ENCODE measurements at places on chromosomes 3 and 15.

GRCh38 chr15:96358001-96358801 lies 27.7 kb downstream of the NR2F2 start:
- H3K36me3 ChIP-seq: no peaks in the 10 kb centered on the region
- peaks cover 6% of the 10 kb centered on the region for H3K4me1 ChIP-seq
- peaks cover 73% of the 10 kb centered on the region for H3K27me3 ChIP-seq

DNA sequence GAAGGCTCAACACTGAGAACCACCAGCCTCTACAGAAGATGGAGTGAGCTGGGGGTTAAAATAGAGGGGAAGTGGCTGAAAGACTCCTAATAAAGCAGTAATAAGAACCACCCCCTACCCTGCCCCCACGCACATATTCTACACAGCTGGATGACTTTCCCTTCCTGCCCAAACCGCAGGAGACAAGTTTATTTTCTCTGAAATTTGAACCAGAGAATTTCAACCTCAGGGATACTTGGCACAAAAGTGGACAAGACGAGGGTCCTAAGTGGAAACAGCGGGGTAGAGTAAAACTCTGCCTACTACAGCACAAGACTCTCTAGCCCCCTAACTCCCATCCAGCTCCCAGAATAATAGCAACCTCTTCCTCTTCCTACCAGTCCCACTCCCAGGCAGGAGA lies 28.4 kb downstream of the USF3 start:
- no peak overlapping the region for H3K27ac ChIP-seq
- no peaks in the 10 kb centered on the region for H3K4me1 ChIP-seq
- no peak for DNase-seq

DNA sequence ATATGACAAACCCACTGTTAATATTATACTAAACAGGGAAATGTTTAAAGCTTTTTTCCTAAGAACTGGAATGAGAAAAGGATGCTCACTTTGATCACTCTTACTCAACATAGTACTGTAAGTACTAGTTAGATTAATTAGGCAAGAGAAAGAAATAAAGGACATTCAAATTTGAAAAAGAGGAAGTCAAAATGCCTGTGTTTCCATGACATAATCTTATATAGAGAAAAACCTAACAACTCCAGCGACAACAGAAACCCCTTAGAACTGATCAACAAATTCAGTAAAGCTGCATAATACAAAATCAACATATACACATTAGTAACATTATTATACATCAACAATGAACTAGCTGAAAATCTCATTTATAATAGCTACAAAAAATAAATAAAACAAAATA lies 200.6 kb upstream of the ROBO1 start:
- H3K27ac ChIP-seq: no peak overlapping the region
- no peaks in the 10 kb centered on the region for H3K36me3 ChIP-seq
- no peaks in the 10 kb centered on the region for H3K27me3 ChIP-seq
- H3K4me1 ChIP-seq: no peaks in the 10 kb centered on the region
- DNase-seq: no peak
- H3K4me3 ChIP-seq: no peak overlapping the region

GRCh38 chr3:50486219-50486888 lies 17.1 kb downstream of the CACNA2D2 start:
- no peaks in the 10 kb centered on the region for H3K27me3 ChIP-seq
- no peak overlapping the region for H3K4me3 ChIP-seq
- peaks cover 12% of the 10 kb centered on the region for H3K4me1 ChIP-seq
- no peaks in the 10 kb centered on the region for H3K36me3 ChIP-seq
- H3K27ac ChIP-seq: no peak overlapping the region

- H3K36me3 ChIP-seq: no peaks in the 10 kb centered on the region
- no peak for DNase-seq
- no peak overlapping the region for H3K27ac ChIP-seq
- no peaks in the 10 kb centered on the region for H3K27me3 ChIP-seq
- no peak overlapping the region for H3K4me3 ChIP-seq
These were observed 261.9 kb downstream of the TBL1XR1 start for GRCh38 chr3:176935194-176935888.

DNA sequence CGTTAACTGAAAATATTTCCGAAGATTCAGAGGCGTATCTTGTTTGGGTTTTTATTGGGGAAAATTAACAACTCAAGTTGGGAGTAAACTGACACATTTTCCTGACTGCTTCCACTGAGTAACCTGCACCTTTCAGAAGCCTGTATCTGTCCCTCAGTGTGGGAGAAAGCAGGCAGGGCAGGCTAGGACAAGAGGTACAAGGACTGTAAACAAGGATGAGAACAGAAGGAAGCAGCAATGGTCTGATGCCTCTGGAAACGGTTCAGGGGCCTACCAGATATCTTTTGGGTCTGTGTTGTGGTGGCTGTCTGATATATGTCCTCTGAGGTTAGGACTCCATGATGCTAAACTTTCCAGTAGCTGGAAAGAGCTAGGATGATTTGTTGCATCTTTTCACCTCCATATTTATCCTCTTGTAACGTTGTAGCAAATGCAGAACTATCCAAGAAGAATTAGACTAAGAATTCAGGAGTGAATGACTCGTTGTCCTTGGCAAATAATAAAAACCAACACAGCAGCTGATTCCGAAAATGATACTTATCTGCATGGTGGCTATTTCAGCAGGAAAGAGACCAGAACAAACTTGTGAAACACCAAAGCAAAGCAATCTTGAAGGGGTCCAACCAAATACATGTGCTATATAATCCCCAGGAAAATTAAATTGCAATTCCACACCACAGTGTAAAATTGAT lies 195.9 kb upstream of the ICE2 start:
- no peak overlapping the region for H3K4me3 ChIP-seq
- no peak for DNase-seq
- no peaks in the 10 kb centered on the region for H3K36me3 ChIP-seq
- H3K4me1 ChIP-seq: no peaks in the 10 kb centered on the region
- no peak overlapping the region for H3K27ac ChIP-seq

DNA sequence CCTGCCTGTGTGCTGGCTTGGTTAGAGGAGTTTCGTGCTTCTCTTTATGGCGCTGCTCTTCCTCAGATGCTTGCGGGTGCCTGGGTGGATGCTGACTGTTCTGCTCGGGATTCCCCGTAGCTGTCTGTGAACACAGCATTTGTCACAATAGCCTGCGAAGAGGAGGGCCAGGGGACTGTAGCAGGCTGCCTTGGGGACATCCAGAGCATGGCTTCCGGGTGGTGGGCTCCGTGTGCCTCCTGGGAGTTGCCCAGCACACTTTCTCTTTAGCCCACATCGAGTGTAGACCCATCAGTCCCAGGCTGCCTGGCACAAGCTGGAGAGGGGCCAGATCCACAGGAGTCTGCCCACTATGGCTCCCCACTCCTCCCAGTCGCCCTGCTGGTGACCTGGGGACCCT lies 22.4 kb downstream of the LRRK1 start:
- H3K27ac ChIP-seq: no peak overlapping the region
- no peaks in the 10 kb centered on the region for H3K27me3 ChIP-seq
- no peak for DNase-seq
- no peaks in the 10 kb centered on the region for H3K36me3 ChIP-seq
- H3K4me3 ChIP-seq: no peak overlapping the region

GRCh38 chr3:13081603-13082360 lies 8.6 kb upstream of the IQSEC1 start:
- no peak overlapping the region for H3K27ac ChIP-seq
- H3K4me1 ChIP-seq: no peaks in the 10 kb centered on the region
- peaks cover 13% of the 10 kb centered on the region for H3K27me3 ChIP-seq
- no peaks in the 10 kb centered on the region for H3K36me3 ChIP-seq
- no peak for DNase-seq

- H3K36me3 ChIP-seq: no peaks in the 10 kb centered on the region
- no peak overlapping the region for H3K27ac ChIP-seq
- no peak for DNase-seq
- no peaks in the 10 kb centered on the region for H3K27me3 ChIP-seq
- no peak overlapping the region for H3K4me3 ChIP-seq
These were observed 182.7 kb downstream of the MEIS2 start for GRCh38 chr15:36917411-36918267.

- peaks cover 20% of the 10 kb centered on the region for H3K4me1 ChIP-seq
- no peak overlapping the region for H3K27ac ChIP-seq
- H3K4me3 ChIP-seq: no peak overlapping the region
- DNase-seq: peak; percentile 65
- H3K27me3 ChIP-seq: no peaks in the 10 kb centered on the region
- no peaks in the 10 kb centered on the region for H3K36me3 ChIP-seq
These were observed 296.3 kb downstream of the UACA start for GRCh38 chr15:70466895-70467529.

DNA sequence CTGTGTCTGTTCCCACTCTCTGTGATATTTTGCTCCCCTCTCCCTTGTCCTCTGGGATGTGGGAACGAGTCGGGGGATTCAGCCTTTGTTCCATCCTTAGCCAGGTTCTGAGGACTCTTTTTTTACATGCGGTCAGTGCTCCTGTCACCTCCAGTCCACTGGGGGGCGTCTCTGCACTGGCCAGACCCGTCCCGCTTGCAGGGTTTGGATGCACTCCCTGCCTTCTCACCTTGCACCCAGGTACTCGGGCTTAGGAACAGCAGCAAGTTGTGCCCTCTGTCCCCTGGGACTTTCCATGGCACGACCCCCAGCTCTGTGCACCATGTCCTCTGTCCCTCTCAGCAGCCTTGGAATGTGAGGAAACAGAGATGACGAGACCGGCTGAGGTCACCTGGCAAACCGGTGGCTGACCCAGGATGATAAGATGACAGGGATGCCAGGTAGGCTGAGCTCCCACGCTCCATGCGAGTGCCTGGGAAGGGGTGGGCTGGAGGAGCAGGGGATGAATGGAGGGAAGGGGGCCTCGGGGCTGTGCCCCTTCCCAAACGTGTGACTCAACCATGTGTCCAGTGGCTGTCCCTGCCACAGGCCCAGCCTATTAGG lies 27.3 kb upstream of the FGD5 start:
- peaks cover 37% of the 10 kb centered on the region for H3K4me1 ChIP-seq
- H3K4me3 ChIP-seq: no peak overlapping the region
- H3K27me3 ChIP-seq: no peaks in the 10 kb centered on the region
- H3K36me3 ChIP-seq: no peaks in the 10 kb centered on the region

- no peak overlapping the region for H3K4me3 ChIP-seq
- H3K27ac ChIP-seq: no peak overlapping the region
- no peaks in the 10 kb centered on the region for H3K27me3 ChIP-seq
- peaks cover 51% of the 10 kb centered on the region for H3K36me3 ChIP-seq
These were observed 4.6 kb downstream of the DPP8 start for GRCh38 chr15:65512807-65513416.

- no peaks in the 10 kb centered on the region for H3K36me3 ChIP-seq
- no peak overlapping the region for H3K27ac ChIP-seq
- no peak for DNase-seq
- H3K27me3 ChIP-seq: no peaks in the 10 kb centered on the region
- H3K4me1 ChIP-seq: no peaks in the 10 kb centered on the region
- H3K4me3 ChIP-seq: no peak overlapping the region
These were observed 136.2 kb downstream of the LRTM1 start for GRCh38 chr3:54791501-54792156.

- no peak overlapping the region for H3K4me3 ChIP-seq
- H3K36me3 ChIP-seq: peaks cover 6% of the 10 kb centered on the region
- peaks cover 41% of the 10 kb centered on the region for H3K4me1 ChIP-seq
- DNase-seq: no peak
These were observed 35.9 kb downstream of the EIF4E3 start for GRCh38 chr3:71689291-71689690.

GRCh38 chr15:70833861-70834765 lies 19.8 kb downstream of the LARP6 start:
- no peak overlapping the region for H3K27ac ChIP-seq
- peaks cover 15% of the 10 kb centered on the region for H3K36me3 ChIP-seq
- H3K4me1 ChIP-seq: no peaks in the 10 kb centered on the region
- no peak overlapping the region for H3K4me3 ChIP-seq
- H3K27me3 ChIP-seq: no peaks in the 10 kb centered on the region
- DNase-seq: no peak

DNA sequence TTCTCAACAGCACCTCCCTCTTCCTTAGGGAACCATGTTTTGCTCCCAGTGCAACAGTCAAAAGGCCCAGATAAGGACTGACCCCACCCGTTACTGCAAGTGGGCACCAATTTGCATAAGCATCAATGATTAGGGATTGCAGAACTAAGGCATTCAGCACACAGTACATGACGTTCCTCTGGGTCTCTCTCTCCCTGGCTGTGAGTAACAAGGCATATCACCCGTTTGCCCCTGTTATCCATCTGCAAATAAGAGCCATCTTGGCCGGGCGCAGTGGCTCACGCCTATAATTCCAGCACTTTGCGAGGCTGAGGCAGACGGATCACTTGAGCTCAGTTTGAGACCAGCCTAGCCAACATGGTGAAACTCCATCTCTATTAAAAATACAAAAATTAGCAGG lies 18.8 kb downstream of the MAGI1 start:
- no peaks in the 10 kb centered on the region for H3K4me1 ChIP-seq
- no peak overlapping the region for H3K4me3 ChIP-seq
- H3K27ac ChIP-seq: no peak overlapping the region

DNA sequence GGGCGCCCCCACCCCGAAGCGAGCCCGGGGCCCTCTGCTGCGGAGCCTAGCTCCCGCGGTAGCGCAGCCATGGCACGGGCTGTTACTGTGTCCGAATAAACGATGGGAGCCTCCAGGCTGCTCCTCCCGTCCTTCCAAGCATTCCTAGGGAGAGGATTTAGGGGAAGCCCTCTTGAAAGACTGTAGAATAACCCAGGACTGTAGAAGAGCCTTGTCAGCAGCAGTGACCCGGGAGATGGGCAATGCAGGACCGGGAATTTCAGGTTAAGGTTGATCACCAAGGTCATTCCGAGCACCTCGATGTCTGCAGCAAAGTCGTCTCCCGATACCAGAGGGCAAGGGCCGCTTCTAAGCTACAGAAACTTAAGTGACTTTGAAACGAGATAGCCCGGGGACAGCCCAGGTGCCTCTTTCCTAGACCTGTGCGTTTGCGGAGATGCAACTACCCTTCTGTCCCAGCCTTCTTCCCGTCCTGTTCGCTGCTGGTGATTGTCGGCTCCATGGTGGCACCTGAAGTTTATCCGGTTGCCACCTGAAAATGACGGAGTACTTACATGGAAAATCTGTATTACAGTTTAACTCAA lies 753 bp upstream of the MYO5A start:
- peaks cover 10% of the 10 kb centered on the region for H3K27me3 ChIP-seq
- H3K4me3 ChIP-seq: peak overlapping the region; percentile 76
- DNase-seq: no peak
- H3K27ac ChIP-seq: peak overlapping the region; percentile 83
- H3K36me3 ChIP-seq: no peaks in the 10 kb centered on the region

- H3K27ac ChIP-seq: no peak overlapping the region
- peaks cover 5% of the 10 kb centered on the region for H3K4me1 ChIP-seq
- no peaks in the 10 kb centered on the region for H3K27me3 ChIP-seq
- H3K36me3 ChIP-seq: peaks cover 14% of the 10 kb centered on the region
- no peak for DNase-seq
- no peak overlapping the region for H3K4me3 ChIP-seq
These were observed 138.0 kb downstream of the FBN1 start for GRCh38 chr15:48507416-48508065.

DNA sequence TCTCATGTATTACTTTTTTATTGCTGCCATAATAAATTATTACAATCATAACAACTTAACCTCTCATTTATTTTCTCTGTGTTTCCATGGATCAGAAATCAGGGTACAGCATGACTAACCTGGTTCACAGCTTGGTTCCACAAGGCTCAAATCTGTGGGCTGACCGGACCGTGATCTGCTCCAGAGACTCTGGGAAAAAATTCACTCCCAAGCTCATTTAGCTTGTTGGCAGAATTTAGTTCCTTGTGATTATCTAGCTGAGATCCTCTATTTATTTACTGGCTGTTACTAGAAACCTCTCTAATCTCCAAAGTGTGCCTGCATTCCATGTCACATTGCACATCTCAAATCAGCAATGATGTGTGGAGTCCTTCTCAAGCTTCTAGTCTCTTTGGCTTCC lies 386.6 kb downstream of the DIPK2A start:
- no peak overlapping the region for H3K4me3 ChIP-seq
- no peak overlapping the region for H3K27ac ChIP-seq
- no peaks in the 10 kb centered on the region for H3K4me1 ChIP-seq
- H3K36me3 ChIP-seq: no peaks in the 10 kb centered on the region
- no peak for DNase-seq

Measured in lower lobe of right lung (tissue), 2 donors.